ENCODE measurements at places on chromosomes 5 and 9. TPM values are rescaled to one million over a fixed set of nuclear protein-coding genes. Genes with fewer than 3 reads are reported as not detected.

Gene SLC36A2
- not detected for total RNA-seq

Gene TAL2
- total RNA-seq: not detected

Gene SH3PXD2B
- total RNA-seq: 1.3 TPM

Gene ZSWIM6
- 4.3 TPM for total RNA-seq

Gene HMGCR
- 67.5 TPM for total RNA-seq

Gene IFNE
- not detected for total RNA-seq

Gene NFIB
- total RNA-seq: not detected

Gene PCDHA6
- not detected for total RNA-seq

Gene CDO1
- total RNA-seq: 0.57 TPM

Gene SHOC1
- total RNA-seq: not detected

Gene ORM2
- total RNA-seq: not detected

Gene GRIN1
- 0.35 TPM for total RNA-seq

Gene FAM120A
- 116 TPM for total RNA-seq

Gene BAAT
- total RNA-seq: not detected

Gene LCN15
- total RNA-seq: not detected

Gene ZDHHC12
- total RNA-seq: 53.1 TPM

Gene FYB1
- total RNA-seq: 129 TPM

Gene LRRC19
- total RNA-seq: not detected

Gene LSM11
- 8.8 TPM for total RNA-seq

Gene KCNIP1
- not detected for total RNA-seq

Gene ZNF879
- 2.0 TPM for total RNA-seq

Gene GDA
- not detected for total RNA-seq

Gene GFM2
- total RNA-seq: 27.7 TPM

Gene ROPN1L
- total RNA-seq: not detected

Gene GABRA1
- not detected for total RNA-seq

Gene PDE8B
- 0.14 TPM for total RNA-seq

Gene PPIC
- not detected for total RNA-seq

Gene STKLD1
- 0.35 TPM for total RNA-seq

Gene CCL19
- total RNA-seq: not detected

Gene SNCAIP
- total RNA-seq: not detected

Gene IL33
- total RNA-seq: not detected

Gene IFNA2
- not detected for total RNA-seq

Gene PCDHGA3
- not detected for total RNA-seq

Gene TUSC1
- total RNA-seq: not detected

Gene BHMT2
- not detected for total RNA-seq

Gene ARID3C
- total RNA-seq: 0.29 TPM

Gene PTGES
- 0.31 TPM for total RNA-seq

Gene ZDHHC11
- total RNA-seq: 3.6 TPM

Gene CNTFR
- total RNA-seq: not detected

Gene TMOD1
- total RNA-seq: 1.4 TPM

Gene TIMD4
- total RNA-seq: 5.2 TPM

Gene SLF1
- 12.8 TPM for total RNA-seq

Gene STPG3
- total RNA-seq: not detected

Gene AQP7
- total RNA-seq: not detected

Gene IFNA10
- total RNA-seq: not detected

Gene CCNI2
- 1.4 TPM for total RNA-seq

Gene SLC6A7
- not detected for total RNA-seq

Gene HTR4
- total RNA-seq: not detected

Gene KIAA1958
- total RNA-seq: 6.7 TPM

Gene ASB6
- total RNA-seq: 13.0 TPM

Gene GHR
- not detected for total RNA-seq

Gene NR5A1
- not detected for total RNA-seq

All from activated naive CD4-positive, alpha-beta T cell treated with anti-CD3 and anti-CD28 coated beads for 36 hours (primary cell).